Upper lobe of left lung (tissue), 6 donors: ENCODE measurements at places on chromosomes 7 and 10.

DNA sequence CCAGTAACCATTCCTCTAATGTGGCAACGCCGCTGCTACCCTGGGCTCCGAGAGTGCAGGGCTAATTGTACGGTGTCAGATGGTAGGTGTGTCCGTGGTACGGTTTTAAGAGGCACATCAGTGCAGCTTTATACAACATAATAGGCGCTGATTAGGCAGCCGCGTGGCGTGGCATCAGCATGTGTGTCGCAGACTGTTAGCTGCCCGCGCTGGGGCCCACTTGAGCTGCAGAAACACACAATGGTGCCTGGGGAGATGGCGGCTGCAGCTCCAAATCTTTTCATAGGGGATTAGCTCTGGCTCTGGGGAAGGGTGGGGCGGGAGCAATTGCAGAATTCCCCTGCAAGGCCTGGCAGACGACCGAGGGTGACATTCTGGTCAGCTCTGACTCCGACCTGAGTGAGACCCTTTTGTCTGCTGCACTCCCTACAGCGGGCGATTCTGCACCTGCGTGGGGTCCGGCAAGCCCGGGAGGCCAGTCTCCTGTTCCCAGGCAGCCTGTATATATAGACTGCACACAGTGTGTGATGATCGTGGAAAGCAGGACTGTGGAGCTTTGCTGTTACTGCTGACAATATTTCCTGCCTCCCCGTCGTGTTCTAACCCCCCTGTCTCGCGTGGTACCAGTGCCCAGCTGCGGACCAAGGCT, 722.7 kb upstream of the CELF2 start:
- H3K4me1 ChIP-seq, result no peaks in the 10 kb centered on the region
- H3K27ac ChIP-seq, result no peak overlapping the region
- H3K27me3 ChIP-seq, result no peaks in the 10 kb centered on the region
- H3K4me3 ChIP-seq, result no peak overlapping the region

GRCh38 chr7:112213735-112214134, 7.2 kb downstream of the ZNF277 start:
- H3K4me1 ChIP-seq, result peaks cover 17% of the 10 kb centered on the region
- no peak for DNase-seq
- no peak overlapping the region for H3K4me3 ChIP-seq
- H3K36me3 ChIP-seq, result no peaks in the 10 kb centered on the region
- no peaks in the 10 kb centered on the region for H3K27me3 ChIP-seq
- peak overlapping the region; percentile 19 for H3K27ac ChIP-seq

GRCh38 chr7:115097175-115097671, 175.3 kb downstream of the MDFIC start:
- H3K4me3 ChIP-seq, result no peak overlapping the region
- no peaks in the 10 kb centered on the region for H3K4me1 ChIP-seq
- H3K27ac ChIP-seq, result no peak overlapping the region
- no peaks in the 10 kb centered on the region for H3K36me3 ChIP-seq
- no peak for DNase-seq

GRCh38 chr10:14332903-14333302, 2.2 kb upstream of the FRMD4A start:
- H3K27ac ChIP-seq, result no peak overlapping the region
- DNase-seq, result no peak
- no peaks in the 10 kb centered on the region for H3K27me3 ChIP-seq
- no peak overlapping the region for H3K4me3 ChIP-seq
- no peaks in the 10 kb centered on the region for H3K4me1 ChIP-seq

DNA sequence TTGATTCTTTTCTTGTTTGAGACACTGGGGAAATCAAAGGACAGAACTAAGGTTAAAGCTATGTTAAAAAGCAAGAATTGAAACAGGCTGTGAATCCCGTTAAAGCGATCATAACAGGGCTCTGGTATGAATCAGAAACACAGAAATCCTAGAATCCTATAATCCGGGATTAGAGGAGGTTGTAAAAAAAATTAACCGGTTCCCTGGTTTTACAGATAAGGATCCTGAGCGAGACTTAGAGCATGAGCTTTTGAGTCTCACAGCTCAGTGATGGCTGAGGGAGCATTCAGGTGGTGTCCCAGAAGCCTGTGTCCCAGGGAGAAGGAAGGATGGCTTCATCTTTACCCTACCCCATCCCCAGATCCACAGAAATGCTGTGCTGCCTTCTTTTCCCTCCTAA, 461.3 kb downstream of the PAXIP1 start:
- no peaks in the 10 kb centered on the region for H3K36me3 ChIP-seq
- H3K27me3 ChIP-seq, result no peaks in the 10 kb centered on the region
- DNase-seq, result no peak

GRCh38 chr10:112208997-112209396, 25.4 kb upstream of the GPAM start:
- H3K27ac ChIP-seq, result no peak overlapping the region
- no peaks in the 10 kb centered on the region for H3K27me3 ChIP-seq
- H3K36me3 ChIP-seq, result no peaks in the 10 kb centered on the region

- H3K4me1 ChIP-seq, result peaks cover 8% of the 10 kb centered on the region
- no peak overlapping the region for H3K4me3 ChIP-seq
- DNase-seq, result peak; percentile 58
- H3K27ac ChIP-seq, result no peak overlapping the region
- H3K36me3 ChIP-seq, result no peaks in the 10 kb centered on the region
Observed at GRCh38 chr10:28991333-28992270, 297.3 kb upstream of the LYZL1 start.

DNA sequence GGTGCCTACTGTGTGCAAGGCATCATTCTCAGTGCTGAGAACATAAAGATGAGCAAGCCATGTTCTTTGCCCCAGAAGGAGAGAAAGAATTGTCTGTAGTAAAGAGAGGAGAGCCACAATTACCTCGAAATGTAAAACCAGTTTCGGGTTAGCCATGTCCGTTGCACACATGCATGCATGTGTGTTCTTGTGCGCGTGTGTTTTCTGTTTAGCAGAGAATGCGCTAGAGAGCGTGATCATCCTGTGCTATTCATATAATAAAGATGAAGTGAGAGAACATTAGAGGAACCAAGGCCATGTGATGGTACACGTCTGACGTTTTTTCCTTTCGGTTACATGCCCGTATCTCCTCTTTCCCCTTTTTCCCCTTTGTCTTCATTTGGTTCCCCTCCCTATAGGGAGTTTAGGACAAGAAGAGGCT, 158.2 kb downstream of the CELF2 start:
- H3K27ac ChIP-seq, result peak overlapping the region; percentile 80
- DNase-seq, result peak; percentile 54
- peak overlapping the region; percentile 26 for H3K4me3 ChIP-seq
- H3K36me3 ChIP-seq, result peaks cover 3% of the 10 kb centered on the region
- no peaks in the 10 kb centered on the region for H3K27me3 ChIP-seq

DNA sequence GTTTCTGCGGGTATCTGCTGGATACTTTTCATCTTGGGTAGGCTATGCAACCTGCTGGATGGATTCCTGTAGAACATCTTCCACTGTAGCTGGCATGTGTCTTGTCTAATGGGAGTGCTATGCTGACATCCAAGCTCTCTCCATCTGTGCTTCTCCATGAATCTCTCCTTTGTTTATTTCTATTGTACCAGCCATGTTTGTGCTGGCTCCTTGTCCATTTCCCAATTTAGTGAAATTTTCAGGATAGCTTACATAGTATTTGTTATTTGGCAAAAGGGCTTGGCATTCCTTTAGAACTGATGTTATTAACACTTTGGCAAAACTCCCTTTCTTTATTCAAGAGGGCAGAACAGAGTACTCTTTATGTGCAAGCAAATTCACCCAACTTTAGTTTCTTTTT, 198.0 kb downstream of the CSTF2T start:
- peaks cover 4% of the 10 kb centered on the region for H3K4me1 ChIP-seq
- H3K4me3 ChIP-seq, result no peak overlapping the region
- no peak overlapping the region for H3K27ac ChIP-seq
- no peaks in the 10 kb centered on the region for H3K36me3 ChIP-seq

DNA sequence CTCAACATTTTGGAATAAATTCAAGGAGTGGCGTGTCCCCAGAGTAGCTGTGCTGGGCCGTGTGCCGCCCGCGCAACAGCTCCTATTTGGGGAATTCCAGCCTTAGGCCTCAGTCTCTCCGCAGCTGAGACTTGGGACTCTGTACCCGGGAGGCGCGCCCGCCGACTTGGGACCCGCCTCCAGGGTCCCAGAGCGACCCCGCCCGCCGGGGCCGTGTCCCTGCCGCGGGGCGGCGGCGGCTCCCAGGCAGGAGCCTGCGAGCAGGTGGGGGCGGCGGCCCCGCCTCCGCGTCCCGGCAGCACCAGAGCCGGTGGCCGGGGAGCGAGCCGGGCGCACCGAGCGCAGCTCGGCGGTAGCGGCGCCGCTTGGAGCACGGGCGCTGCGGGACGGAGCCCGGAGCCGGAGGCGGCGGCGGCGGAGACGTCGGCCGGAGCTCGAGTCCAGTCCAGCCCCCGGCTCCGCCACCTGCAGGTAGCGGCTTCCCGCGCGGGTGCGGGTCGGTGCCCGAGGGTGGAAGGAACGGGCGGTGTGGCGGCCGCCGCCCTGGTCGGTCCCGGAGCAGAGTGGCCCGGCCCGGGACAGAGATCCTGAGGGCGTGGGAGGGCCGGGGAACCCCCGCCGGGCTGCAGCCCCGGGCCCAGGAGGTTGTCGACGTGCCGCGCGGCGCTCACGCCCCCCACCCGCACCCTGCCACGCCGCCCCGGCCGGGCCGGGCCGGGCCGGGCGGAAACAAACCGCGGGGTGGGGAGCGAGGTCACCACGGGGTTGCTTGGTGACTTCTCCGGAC, at the start of gene WIPF3:
Gene WIPF3, plus strand, starts transcription at position 301 of the 787 bp plus-strand sequence. CDS start 28,217 bp downstream, outside the sequence.
- H3K4me3 ChIP-seq, result peak within 1 kb of the TSS; percentile 57
- peaks cover 30% of the 10 kb centered on the region for H3K4me1 ChIP-seq
- H3K27me3 ChIP-seq, result peaks cover 13% of the 10 kb centered on the region
- H3K27ac ChIP-seq, result no peak within 1 kb of the TSS
- no peak for DNase-seq
- no peaks in the 10 kb centered on the region for H3K36me3 ChIP-seq

- H3K36me3 ChIP-seq, result no peaks in the 10 kb centered on the region
- no peaks in the 10 kb centered on the region for H3K27me3 ChIP-seq
- H3K27ac ChIP-seq, result no peak overlapping the region
- peaks cover 21% of the 10 kb centered on the region for H3K4me1 ChIP-seq
- no peak overlapping the region for H3K4me3 ChIP-seq
Observed at GRCh38 chr10:50574305-50574704, 49.5 kb downstream of the SGMS1 start.

GRCh38 chr10:116608686-116609594, 11.8 kb upstream of the PNLIPRP2 start:
- peak; percentile 52 for DNase-seq
- H3K4me3 ChIP-seq, result peak overlapping the region; percentile 41
- H3K27ac ChIP-seq, result no peak overlapping the region
- no peaks in the 10 kb centered on the region for H3K4me1 ChIP-seq
- no peaks in the 10 kb centered on the region for H3K36me3 ChIP-seq
- no peaks in the 10 kb centered on the region for H3K27me3 ChIP-seq

- DNase-seq, result no peak
- H3K4me3 ChIP-seq, result no peak overlapping the region
- H3K36me3 ChIP-seq, result no peaks in the 10 kb centered on the region
- no peak overlapping the region for H3K27ac ChIP-seq
- H3K27me3 ChIP-seq, result no peaks in the 10 kb centered on the region
Observed at GRCh38 chr7:102310414-102310815, 23.7 kb downstream of the SH2B2 start.

DNA sequence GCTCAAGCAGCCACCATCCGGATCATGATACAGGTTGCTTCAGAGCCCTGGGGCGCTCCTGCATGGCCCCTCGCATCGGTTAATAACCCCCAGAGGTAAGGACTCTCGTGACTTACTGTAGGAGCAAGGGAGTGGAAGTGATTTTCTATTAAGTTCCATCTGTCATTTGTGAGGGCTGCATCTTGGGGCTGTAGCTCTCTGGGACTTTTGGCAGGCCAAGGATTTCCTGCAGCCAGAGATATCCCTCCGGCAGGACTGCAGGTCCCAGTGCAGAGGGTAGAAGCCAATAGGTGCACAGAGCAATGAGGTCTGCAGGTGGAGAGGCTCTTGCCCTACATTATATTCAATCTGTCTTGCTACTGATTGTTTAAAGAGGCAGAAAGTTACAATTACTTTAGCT, 356.8 kb upstream of the ADARB2 start:
- DNase-seq, result no peak
- no peak overlapping the region for H3K27ac ChIP-seq
- no peak overlapping the region for H3K4me3 ChIP-seq
- H3K4me1 ChIP-seq, result no peaks in the 10 kb centered on the region
- H3K27me3 ChIP-seq, result no peaks in the 10 kb centered on the region

DNA sequence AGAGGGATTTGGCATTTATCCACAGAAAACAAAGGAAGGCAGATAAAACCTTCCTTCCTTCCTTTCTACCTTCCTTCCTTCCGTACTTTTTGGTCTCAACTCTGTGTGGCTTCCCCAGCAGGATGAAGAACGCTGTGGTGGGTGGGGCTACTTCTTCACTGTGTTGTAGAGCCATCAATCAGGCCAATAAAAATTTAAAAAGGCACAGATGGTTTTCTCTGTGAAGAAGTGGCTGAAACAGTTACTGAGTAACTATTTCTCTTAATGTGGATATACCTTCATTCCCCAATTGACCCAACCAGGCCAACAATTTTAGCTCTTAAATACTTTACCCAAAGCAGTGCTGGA, 75.8 kb downstream of the ZNF92 start:
- no peak overlapping the region for H3K4me3 ChIP-seq
- no peak overlapping the region for H3K27ac ChIP-seq
- DNase-seq, result no peak
- no peaks in the 10 kb centered on the region for H3K36me3 ChIP-seq

GRCh38 chr7:73521636-73522104, 423 bp downstream of the BAZ1B start:
- H3K4me3 ChIP-seq, result peak overlapping the region; percentile 98
- peak overlapping the region; percentile 89 for H3K27ac ChIP-seq
- H3K36me3 ChIP-seq, result peaks cover 7% of the 10 kb centered on the region
- H3K4me1 ChIP-seq, result peaks cover 33% of the 10 kb centered on the region
- peak; percentile 94 for DNase-seq

DNA sequence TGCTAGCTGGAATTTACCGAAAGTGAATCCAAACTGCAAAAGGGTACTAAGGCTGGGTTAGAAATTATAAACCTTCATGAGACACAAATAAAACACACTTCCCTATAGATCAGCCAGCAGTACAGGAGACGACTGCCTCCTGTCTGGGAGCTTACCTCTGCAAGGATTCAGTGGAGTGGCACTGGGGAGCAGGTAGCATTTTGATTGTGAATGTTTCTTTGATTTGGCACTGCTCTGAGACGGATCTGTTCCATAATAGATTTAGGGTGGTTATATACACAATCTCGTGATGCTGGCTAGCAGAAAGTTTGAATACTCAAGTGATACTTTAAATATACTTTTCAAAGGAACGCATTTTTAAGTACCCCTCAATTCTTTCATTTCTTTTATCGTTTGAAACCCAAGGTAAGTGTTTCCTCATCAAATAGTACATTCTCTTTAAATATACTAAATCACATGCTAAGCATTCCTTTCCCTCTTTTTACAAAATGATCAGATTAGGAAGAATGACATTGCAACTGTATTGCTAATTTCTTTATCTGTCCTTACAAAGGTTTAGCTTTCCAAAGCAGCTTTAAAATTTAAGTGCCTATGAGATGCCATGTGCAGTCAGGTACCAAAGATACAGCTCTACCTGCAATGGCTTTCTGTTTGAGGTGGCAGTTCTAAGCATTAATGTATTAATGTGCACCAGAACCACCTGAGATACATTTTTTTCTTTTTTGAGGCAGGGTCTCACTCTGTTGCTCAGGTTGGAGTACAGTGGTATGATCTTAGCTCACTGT, 20.6 kb upstream of the CHCHD3 start:
- H3K36me3 ChIP-seq, result no peaks in the 10 kb centered on the region
- no peak for DNase-seq
- no peaks in the 10 kb centered on the region for H3K4me1 ChIP-seq
- H3K27ac ChIP-seq, result no peak overlapping the region
- no peak overlapping the region for H3K4me3 ChIP-seq

- H3K4me3 ChIP-seq, result no peak overlapping the region
- peaks cover 3% of the 10 kb centered on the region for H3K4me1 ChIP-seq
- DNase-seq, result no peak
- no peak overlapping the region for H3K27ac ChIP-seq
Observed at GRCh38 chr7:150621376-150621775, 10.8 kb downstream of the GIMAP6 start.
